MCF 10A (cell line): ENCODE measurements at places on chromosomes 1 and 21. TPM values are rescaled to one million over a fixed set of nuclear protein-coding genes. Genes with fewer than 3 reads are reported as not detected.

DNA sequence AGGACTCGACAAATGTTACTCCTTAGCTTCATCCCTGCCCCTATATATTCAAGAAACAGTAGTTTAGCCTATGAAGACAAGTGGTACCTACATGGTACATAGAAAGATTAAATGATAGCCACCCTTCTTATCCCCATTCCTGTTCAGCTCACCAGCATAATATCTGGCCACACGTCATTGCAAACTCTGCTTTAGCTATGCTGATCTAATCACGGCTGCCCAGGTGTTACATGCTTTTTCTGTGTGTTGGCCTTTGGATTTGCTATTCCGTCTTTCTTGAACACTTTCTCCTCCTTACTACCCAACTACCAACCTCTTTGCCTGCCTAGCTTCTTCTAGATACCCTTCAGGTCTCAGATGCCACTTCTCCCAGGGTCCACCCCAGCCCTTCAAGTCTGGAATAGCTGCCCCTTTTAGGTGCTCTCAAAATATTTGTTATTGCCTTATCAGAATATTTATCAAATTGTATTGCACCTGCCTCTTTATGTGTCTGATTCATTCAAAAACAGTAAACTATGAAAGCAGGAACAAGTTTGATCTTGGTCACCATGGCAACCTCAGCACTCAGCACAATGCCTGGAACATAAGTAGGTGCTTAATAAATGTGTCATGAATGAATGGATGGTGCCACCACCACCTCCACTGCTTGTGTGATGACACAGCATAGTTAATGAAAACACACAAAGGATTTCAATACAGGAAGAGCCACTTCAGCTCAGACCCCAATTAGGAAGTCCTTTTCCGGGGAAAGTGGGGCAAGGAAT lies 11.4 kb upstream of the DNASE2B start:
- no peak overlapping the region for H3K27ac ChIP-seq
- no peaks in the 10 kb centered on the region for H3K36me3 ChIP-seq
- no peaks in the 10 kb centered on the region for H3K27me3 ChIP-seq
- no peak overlapping the region for H3K4me3 ChIP-seq

GRCh38 chr1:233255145-233255544 lies 40.4 kb downstream of the PCNX2 start:
- no peak for DNase-seq
- H3K27me3 ChIP-seq = no peaks in the 10 kb centered on the region
- H3K36me3 ChIP-seq = peaks cover 75% of the 10 kb centered on the region

- H3K4me3 ChIP-seq = peak overlapping the region; percentile 50
- peaks cover 22% of the 10 kb centered on the region for H3K4me1 ChIP-seq
- peak overlapping the region; percentile 82 for H3K27ac ChIP-seq
- no peaks in the 10 kb centered on the region for H3K27me3 ChIP-seq
Measured at GRCh38 chr1:8712413-8713231, 104.8 kb downstream of the RERE start.

DNA sequence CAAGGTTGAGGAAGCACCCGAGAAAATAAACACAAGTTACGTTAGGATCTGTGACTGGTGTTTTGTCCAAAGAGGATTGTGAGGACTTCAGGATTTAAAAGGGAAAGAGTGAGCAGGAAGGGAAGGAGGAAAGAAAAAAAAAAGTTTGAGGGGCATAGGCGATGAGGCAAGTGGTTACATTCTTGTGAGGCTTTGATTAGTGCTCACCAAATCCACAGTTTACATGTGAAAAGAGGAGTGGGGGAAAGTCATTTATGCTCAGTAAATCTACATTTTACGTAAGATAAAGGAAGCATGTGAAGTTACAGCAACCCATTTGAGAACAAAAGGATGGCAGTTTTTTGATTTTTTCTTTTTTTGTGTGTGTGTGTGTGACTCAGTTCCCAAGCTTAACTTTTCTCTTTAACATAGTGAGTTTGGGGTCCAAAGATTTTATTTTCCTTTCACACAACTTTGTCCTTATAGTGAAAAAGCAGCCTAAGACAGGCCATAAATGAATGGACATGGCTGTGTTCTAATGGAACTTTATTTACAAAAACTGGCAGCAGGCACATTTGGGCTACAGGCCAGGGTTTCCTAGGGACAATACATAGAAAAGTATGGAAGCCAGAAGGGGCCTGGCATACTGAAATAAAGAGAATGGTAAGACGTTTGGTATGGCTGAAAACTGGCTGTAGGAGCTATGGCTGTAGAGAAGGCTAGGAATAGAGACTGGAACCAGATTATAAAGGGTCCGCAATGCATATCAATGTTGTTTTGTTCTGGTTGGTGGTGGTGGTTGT lies 121.7 kb downstream of the FGGY start:
- no peak overlapping the region for H3K4me3 ChIP-seq
- H3K27me3 ChIP-seq = no peaks in the 10 kb centered on the region
- no peak for DNase-seq
- H3K27ac ChIP-seq = no peak overlapping the region
- H3K4me1 ChIP-seq = peaks cover 13% of the 10 kb centered on the region

DNA sequence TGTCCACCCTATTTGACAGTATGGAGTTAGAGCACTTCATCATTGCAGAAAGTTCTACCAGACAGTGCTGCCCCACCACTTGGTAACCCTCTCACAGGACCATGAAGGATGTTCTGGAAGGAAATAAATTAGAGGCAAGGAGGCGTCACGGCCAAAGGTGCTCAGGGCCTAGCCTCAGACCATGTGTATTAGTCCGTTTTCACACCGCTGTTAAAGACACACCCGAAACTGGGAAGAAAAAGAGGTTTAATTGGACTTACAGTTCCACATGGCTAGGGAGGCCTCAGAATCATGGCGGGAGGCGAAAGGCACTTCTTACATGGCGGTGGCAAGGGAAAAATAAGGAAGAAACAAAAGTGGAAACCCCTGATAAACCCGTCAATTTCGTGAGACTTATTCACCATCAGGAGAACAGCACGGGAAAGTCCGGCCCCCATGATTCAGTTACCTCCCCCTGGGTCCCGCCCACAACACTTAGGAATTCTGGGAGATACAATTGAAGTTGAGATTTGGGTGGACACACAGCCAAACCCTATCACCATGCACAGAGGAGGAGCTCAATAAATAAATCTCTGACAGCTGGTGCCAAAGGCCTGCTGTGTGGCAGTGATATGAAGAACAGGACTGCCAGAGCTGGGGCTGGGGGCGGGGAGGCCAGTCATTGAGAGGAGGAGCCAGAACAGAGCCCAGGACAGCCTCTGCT lies 75.8 kb downstream of the FHAD1 start:
- H3K4me3 ChIP-seq = no peak overlapping the region
- no peaks in the 10 kb centered on the region for H3K36me3 ChIP-seq
- H3K27ac ChIP-seq = no peak overlapping the region
- peak; percentile 44 for DNase-seq

GRCh38 chr1:67666636-67667035 lies 18.4 kb upstream of the GADD45A start:
- H3K4me1 ChIP-seq = no peaks in the 10 kb centered on the region
- H3K36me3 ChIP-seq = no peaks in the 10 kb centered on the region
- no peak overlapping the region for H3K4me3 ChIP-seq
- no peaks in the 10 kb centered on the region for H3K27me3 ChIP-seq
- DNase-seq = no peak

GRCh38 chr1:31934706-31935629 lies 3.2 kb downstream of the PTP4A2 start:
- H3K4me1 ChIP-seq = peaks cover 58% of the 10 kb centered on the region
- no peaks in the 10 kb centered on the region for H3K27me3 ChIP-seq
- peak overlapping the region; percentile 96 for H3K4me3 ChIP-seq
- H3K27ac ChIP-seq = peak overlapping the region; percentile 89
- peak; percentile 59 for DNase-seq
- H3K36me3 ChIP-seq = peaks cover 23% of the 10 kb centered on the region

- H3K27ac ChIP-seq = no peak overlapping the region
- H3K27me3 ChIP-seq = no peaks in the 10 kb centered on the region
- H3K4me3 ChIP-seq = no peak overlapping the region
- DNase-seq = peak; percentile 72
Measured at GRCh38 chr1:198024782-198025181, 107.6 kb downstream of the LHX9 start.

DNA sequence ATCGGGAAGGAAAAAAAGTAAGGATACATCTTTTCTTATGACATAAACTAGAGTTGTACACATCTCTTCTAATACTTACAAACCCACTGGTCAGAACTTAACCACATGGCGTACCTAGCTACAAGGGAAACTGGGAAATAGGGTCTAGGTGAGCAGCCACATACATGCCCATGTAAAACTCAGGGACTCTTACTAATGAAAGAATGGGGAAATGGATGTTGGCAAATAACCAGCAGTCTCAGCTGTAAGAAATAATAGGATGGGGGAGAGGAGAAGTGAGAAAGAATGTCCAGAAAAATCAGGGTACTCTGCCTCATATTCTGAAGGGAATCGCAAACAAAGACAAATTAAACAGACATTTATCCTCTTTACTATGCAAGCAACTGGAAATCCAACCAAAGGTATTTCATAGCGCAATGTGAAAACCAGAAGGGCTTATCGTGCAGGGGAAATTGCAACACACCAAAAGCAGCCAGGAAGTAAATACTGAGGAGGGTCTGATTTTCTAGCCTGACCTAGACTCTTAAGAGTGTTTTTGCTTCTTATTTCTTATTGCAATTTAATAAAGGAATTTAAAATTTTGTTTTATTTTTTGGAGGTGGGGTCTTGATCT lies 17.5 kb downstream of the GTF2B start:
- no peak overlapping the region for H3K4me3 ChIP-seq
- DNase-seq = no peak
- H3K27me3 ChIP-seq = no peaks in the 10 kb centered on the region
- H3K27ac ChIP-seq = no peak overlapping the region
- H3K36me3 ChIP-seq = peaks cover 40% of the 10 kb centered on the region
- H3K4me1 ChIP-seq = peaks cover 10% of the 10 kb centered on the region

GRCh38 chr1:150407330-150407729 lies 43.4 kb downstream of the RPRD2 start:
- no peaks in the 10 kb centered on the region for H3K27me3 ChIP-seq
- peaks cover 37% of the 10 kb centered on the region for H3K4me1 ChIP-seq
- no peak overlapping the region for H3K4me3 ChIP-seq
- no peak overlapping the region for H3K27ac ChIP-seq
- DNase-seq = no peak
- no peaks in the 10 kb centered on the region for H3K36me3 ChIP-seq

- no peaks in the 10 kb centered on the region for H3K4me1 ChIP-seq
- H3K27ac ChIP-seq = no peak overlapping the region
- H3K27me3 ChIP-seq = no peaks in the 10 kb centered on the region
- DNase-seq = no peak
- H3K4me3 ChIP-seq = no peak overlapping the region
Measured at GRCh38 chr1:167905182-167905581, 8.8 kb downstream of the ADCY10 start.

GRCh38 chr1:160046494-160047110 lies 14.8 kb upstream of the PIGM start:
- DNase-seq = peak; percentile 73
- peaks cover 63% of the 10 kb centered on the region for H3K27me3 ChIP-seq
- no peak overlapping the region for H3K4me3 ChIP-seq
- H3K4me1 ChIP-seq = peaks cover 16% of the 10 kb centered on the region
- no peak overlapping the region for H3K27ac ChIP-seq

GRCh38 chr1:81760477-81761097 lies 40.1 kb upstream of the ADGRL2 start:
- no peak overlapping the region for H3K4me3 ChIP-seq
- H3K4me1 ChIP-seq = no peaks in the 10 kb centered on the region
- no peaks in the 10 kb centered on the region for H3K36me3 ChIP-seq
- DNase-seq = peak; percentile 29

DNA sequence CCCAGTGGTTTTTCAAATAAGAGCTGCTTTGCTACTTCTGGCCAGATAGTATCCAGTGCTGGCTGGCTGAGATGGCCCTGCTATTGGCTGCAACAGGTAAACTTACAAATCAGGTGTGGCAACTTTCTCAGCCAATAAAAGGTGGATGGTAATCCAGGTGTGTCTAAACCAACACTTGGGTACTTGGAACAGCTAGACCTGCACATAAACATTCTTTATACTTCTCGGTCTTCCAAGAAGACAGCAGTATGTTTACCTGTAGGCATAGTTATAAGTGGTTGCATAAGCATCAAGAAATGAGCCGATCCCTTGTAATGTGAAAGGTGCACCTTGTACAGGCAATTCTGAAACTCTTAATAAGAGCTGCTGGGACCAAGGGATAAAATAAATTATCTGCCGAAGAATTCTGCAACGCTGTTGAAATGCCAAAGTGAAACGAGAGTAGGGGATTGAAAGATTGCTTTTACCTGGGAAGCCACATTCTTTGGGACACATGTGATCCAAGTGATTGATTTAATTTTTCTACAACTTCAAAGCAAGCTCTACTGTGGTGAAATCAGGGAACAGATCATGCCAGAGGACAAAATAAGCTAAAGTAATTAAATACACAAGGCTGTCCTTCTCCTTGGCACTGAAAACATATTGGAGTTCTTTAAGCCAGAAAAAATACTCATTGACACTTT lies at the start of gene CLDN8:
Gene CLDN8 (minus strand): TSS at position 57 of the 683 bp plus-strand sequence. CDS start 172 bp downstream, outside the sequence.
- H3K27me3 ChIP-seq = no peaks in the 10 kb centered on the region
- no peaks in the 10 kb centered on the region for H3K36me3 ChIP-seq
- H3K4me1 ChIP-seq = no peaks in the 10 kb centered on the region
- no peak within 1 kb of the TSS for H3K27ac ChIP-seq

GRCh38 chr1:156124557-156125483 lies 10.3 kb downstream of the LMNA start:
- peaks cover 90% of the 10 kb centered on the region for H3K4me1 ChIP-seq
- peak; percentile 80 for DNase-seq
- H3K27ac ChIP-seq = peak overlapping the region; percentile 96
- H3K36me3 ChIP-seq = peaks cover 45% of the 10 kb centered on the region

- no peak for DNase-seq
- no peak overlapping the region for H3K27ac ChIP-seq
- H3K36me3 ChIP-seq = no peaks in the 10 kb centered on the region
- peaks cover 11% of the 10 kb centered on the region for H3K4me1 ChIP-seq
Measured at GRCh38 chr1:63721531-63722189, 52.2 kb upstream of the ROR1 start.

DNA sequence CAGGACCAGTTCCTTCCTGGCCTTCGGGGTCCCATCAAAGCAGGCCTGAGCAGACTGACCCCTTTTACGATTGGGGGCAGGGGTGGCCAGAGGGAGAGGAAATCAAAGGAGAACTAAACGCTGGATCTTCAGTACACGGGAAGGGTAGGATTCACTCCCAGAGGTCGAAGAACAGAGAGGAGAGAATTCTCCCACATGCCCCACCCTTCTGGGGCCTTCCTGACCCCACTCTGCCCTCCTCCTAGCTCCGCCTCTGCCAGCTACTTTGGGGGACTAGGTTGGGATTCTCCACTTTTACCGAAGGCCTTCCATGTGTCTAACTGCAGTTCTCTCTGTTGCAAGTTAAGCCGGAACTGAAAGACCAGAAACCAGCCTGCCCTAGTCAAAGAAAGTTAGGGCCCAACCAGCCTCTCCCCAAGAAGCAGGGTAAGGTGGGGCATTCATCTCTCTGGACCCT lies 654 bp upstream of the ARHGEF2 start:
- peak overlapping the region; percentile 81 for H3K4me3 ChIP-seq
- peak overlapping the region; percentile 90 for H3K27ac ChIP-seq
- peak; percentile 74 for DNase-seq
- H3K4me1 ChIP-seq = peaks cover 88% of the 10 kb centered on the region
- peaks cover 20% of the 10 kb centered on the region for H3K36me3 ChIP-seq

The HSPG2 gene
- total RNA-seq = 51.2 and 58.9 TPM in 2 replicates

The CNR2 gene
- not detected in 2 replicates for total RNA-seq

The OR2L8 gene
- total RNA-seq = not detected in 2 replicates

The RBM11 gene
- total RNA-seq = 3.9 and 5.1 TPM in 2 replicates

The KCNA2 gene
- total RNA-seq = not detected in 2 replicates

The OR2T35 gene
- total RNA-seq = not detected in 2 replicates

The CACHD1 gene
- total RNA-seq = 2.9 and 3.9 TPM in 2 replicates

The OMA1 gene
- total RNA-seq = 15.7 and 17.9 TPM in 2 replicates

The VWA5B1 gene
- total RNA-seq = not detected in 2 replicates

The SLC44A3 gene
- total RNA-seq = 0.83 and 2.8 TPM in 2 replicates

The SPATA21 gene
- not detected in 2 replicates for total RNA-seq

The MAP10 gene
- total RNA-seq = not detected in 2 replicates

The RIMKLA gene
- not detected in 2 replicates for total RNA-seq
